ENCODE measurements at places on chromosomes 4 and X.

DNA sequence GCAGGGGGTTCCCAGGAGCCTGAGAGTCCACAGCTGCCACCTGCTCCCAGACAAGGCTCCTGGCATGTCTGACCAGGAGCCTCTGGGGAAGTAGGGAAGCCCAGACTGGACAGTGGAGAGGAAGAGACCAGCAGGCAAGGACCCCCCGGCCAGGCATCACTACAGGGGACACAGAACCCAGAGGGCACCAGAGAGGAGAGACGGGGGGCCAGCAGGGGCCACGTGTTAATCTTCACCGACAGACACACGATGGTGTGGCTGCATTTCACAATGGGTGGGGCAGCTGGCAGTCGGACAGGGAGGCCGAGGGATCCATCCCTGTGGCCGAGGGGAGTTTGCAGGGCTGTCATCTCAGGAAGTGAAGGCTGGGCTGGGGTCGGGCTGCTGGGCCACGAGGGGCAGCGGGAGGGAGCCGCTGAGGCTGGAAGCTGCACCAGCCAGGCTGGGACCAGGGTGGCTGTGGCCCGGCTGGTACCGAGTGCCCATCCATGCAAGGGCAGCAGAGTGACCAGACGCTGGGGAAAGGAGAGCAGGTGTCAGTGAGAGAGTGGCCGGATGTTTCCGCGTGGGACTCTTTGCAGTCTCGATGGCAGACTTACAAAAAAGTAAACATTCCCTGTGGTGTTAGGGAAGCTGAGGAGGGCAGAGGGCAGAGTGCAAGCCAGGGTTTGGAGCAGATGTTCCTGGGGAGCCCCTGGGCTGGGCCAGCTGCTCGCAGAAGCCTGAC lies 4.7 kb downstream of the PDE6B start:
- DNase-seq = no peak

DNA sequence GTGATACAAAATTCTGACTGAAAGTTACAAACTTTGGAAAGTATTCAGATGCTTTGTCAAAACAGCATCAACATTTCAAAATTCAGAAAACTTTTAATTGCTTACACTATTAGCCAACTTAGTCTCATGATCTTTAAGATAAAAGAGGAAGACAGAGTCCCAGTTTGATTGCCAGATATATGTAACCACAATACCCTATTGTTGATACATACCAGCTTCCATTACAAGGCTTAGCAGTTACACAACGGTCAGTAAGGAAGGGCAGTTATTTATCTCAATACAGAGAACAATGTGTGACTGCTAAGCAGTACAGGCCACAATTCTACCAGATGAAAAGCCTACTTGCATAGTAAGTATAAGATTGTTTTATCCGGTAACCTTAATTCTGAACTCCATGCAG lies 138.4 kb downstream of the SPANXN3 start:
- no peak for DNase-seq

- no peak for DNase-seq
Measured at GRCh38 chrX:9935436-9935835, 31.7 kb upstream of the CLDN34 start.

GRCh38 chr4:61379406-61379805 lies 179.3 kb downstream of the ADGRL3 start:
- DNase-seq = no peak

GRCh38 chr4:10302096-10302495 lies 155.1 kb downstream of the ZNF518B start:
- no peak for DNase-seq

- DNase-seq = no peak
Measured at GRCh38 chr4:3174371-3175338, 74.3 kb upstream of the MSANTD1 start.

DNA sequence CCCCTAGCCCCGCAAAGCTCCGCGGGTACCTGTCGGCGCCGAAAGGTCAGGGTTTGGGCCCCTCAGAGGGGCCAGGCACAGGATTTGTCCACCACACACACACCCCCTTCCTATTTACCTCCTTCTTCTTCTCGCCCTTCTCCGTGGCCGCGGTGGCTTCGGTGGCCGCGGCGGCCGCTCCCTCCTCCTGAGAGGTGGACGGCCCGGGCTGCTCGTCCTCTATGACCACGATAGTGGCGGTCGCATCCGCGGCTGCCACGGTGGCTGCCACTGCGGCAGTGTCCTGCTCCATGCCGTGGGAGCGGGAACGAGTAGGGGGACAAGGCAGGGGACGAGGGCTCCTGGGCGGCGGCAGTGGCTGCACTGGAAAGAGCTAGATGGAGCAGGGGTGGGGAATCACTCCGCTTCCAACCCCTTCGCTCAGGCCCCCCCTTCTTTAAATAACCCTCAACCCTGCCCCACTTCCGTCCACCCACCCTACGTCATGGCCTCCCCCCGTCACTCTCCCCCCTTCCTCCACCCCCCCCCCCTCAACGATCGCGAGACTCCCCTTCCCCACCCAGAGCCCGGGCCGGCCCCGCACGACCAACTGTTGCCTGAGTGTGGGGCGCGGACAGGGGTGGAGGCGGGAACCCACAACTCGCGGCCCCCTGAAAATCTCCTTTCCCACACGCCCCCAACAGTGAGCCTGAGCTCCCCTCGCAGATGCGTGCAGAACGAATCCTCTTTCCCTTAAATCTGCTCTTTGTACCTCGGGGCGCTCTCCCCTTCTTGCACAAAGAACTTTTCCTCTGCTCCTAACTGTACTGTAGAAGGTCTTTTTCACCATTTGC lies at the start of gene SMARCA1:
Gene SMARCA1, minus strand, starts transcription at position 412 of the 833 bp plus-strand sequence. Its CDS starts 120 bp downstream, at position 292.
- no peak for DNase-seq

DNA sequence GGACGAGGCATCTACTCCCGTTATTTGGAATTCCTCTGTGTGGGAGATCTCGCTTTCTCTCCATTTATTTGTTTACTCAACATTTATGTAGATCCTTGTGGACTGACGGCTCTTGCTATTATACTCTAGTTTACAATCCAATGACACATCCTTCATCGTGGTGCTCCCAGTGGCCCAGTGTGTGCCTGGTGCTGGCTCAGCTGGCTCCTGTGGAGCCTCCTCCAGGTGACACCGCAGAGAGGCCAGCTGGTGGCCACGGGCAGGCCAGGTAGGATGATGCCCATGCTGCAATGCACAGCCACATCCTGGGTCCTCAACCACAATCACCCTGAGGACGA lies 84.0 kb upstream of the AFAP1 start:
- no peak for DNase-seq
